Activated gamma-delta T cell treated with Interleukin-2 at 50 U/mL for 16 hours (primary cell): ENCODE measurements at places on chromosomes 7 and 10.

GRCh38 chr10:102007796-102008195 is 48.2 kb downstream of the ARMH3 start:
- no peak for DNase-seq

GRCh38 chr10:70247360-70247759 is 14.1 kb upstream of the PPA1 start:
- DNase-seq: no peak

DNA sequence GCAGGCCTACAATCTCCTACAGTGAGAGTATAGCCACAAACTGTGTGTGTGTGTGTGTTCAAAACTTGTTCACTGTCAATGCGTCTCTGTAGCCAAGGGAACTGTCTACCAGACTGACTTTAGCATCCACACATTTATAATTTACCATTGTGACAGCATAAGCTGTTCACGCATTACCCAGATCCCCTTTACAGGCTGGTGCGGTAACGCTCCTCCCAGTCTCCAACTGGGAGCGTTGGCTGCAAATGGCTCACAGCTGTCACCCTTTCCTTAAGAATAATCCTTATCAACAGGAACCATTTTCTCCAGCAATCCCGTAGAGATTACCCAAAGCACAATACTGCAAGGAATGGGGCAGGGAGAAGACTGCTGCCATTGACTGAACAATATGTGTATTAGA is 199.5 kb downstream of the GPAM start:
- no peak for DNase-seq

DNA sequence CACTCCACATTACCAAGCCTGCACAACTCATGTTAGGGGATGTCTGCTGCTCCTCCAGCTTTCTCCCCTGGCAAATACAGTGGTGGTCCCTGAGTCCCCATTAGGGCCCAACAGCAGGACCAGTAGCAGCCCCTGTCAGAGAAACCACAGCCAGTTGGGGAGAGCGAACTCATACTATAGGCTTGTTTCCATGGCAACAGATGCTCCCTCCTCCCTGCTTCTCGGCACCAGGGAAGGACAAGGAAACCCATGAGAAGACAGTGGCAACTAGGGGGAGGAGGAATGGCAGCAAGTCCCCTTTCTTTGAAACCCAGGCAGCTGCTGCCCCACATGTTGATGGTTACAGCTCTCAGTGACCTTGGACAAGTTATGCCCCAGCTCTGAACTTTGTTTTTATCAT is 326.4 kb downstream of the KCNMA1 start:
- DNase-seq: no peak
